Suppressor macrophage (primary cell): ENCODE measurements at places on chromosomes 7 and 10.

- DNase-seq = peak; percentile 89
Measured at GRCh38 chr10:102133373-102134195, 744 bp downstream of the PPRC1 start.

GRCh38 chr7:157955348-157955999 is 618.7 kb downstream of the DNAJB6 start:
- DNase-seq = no peak

- DNase-seq = peak; percentile 10
Measured at GRCh38 chr10:60731134-60731885, 47.0 kb upstream of the CDK1 start.

DNA sequence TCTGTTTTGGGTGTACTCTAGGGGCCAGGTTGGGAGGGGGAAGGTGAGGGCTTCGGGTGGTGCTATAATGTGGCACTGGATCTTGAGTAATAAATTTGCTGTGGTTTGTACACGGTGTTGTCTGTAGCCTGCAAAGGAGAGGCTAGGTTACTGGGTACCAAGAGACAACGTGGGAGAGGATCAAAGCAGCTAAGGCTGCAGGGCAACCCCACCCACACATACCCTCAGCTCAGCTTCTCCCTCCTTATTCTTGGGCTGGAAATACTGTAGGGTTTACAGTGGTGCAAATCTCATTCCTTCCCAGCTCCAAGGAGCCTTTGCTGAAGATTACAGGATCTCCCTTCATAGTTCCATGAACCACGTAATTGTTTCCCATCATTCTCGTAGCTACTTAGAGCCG is 1.9 kb upstream of the FSCN3 start:
- DNase-seq = no peak

- DNase-seq = no peak
Measured at GRCh38 chr10:117617659-117618058, 75.1 kb downstream of the EMX2 start.

DNA sequence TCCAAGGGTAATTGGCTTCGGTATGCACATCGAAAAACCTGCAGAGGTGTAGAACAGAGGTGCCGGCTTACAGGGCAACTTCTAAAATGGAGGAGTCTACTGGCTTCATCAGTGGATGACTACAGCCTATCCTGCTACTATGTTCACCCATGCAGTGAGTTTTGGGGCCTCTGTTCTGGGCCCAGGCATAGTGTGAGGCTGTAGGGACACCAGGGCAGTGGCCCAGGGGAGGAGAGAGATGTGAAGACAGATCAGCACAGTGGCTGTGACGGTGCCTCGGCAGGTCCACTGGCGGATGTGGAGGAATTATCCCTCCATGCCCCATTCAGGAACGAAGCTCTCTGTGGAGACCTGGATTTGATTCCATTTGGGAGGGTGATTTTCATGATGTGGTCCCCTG is 235.3 kb upstream of the MKI67 start:
- DNase-seq = no peak

DNA sequence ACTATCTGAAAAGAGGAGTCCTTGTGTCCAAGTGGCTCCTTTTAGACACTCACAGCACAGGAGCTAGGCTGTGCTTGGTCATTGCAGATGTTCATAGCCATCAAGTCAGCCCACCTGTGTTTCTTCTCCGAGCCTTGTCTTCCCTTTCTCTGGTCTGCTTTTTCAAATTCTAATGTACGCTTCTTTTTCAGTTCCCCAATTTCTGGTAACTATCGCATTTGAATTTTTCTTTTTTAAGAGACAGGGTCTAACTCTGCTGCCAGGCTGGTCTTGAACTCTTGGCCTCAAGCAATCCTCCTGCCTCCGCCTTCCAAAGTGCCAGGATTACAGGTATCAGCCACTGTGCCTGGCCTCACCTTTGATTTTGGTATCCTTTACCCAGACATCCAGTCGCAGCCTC is 18.9 kb downstream of the APBB1IP start:
- no peak for DNase-seq

- peak; percentile 32 for DNase-seq
Measured at GRCh38 chr7:34761627-34762026, 103.6 kb downstream of the NPSR1 start.

DNA sequence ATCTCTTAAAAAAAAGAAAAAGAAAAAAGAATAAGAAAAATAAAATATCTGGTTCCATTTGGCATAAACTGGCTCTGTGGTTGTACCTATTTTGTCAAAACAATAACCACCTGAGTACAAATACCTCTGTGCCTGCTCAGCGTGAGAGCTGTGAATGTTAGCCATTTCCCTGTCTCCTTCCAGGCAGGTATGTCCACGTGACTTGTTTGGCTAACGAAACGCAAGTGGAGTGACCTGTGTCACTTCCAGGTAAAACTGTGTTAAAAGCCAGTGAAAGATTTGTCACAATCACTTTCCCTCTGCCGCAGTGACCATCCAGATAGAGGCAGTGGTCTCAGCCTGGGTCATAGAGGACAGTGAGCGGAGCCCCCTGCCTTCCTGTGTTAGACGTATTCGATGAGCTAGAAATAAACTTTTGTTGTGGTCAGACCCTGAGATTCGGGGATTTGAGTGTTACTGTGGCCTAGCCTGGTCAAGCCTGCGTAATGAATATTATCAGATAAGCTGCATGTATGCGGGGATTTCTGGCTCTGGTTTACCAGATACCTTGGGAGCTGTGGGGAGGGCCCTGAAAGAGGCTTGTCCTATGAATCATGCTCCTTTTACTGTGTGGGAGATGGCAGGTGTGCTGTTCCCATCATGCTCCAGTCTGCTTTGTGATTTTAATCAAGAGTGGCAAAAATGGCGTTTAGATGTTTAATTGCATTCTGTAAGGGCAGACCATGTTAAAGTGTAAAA is 3.8 kb downstream of the PTER start:
- DNase-seq = no peak
